Placental epithelial cell (primary cell): ENCODE measurements at places on chromosomes 1 and 21. TPM values are rescaled to one million over a fixed set of nuclear protein-coding genes. Genes with fewer than 3 reads are reported as not detected.

Gene CELSR2
- total RNA-seq, result 3.1 and 8.6 TPM in 2 replicates

Gene TAF12
- total RNA-seq, result 23.3 and 37.3 TPM in 2 replicates

Gene HLX
- not detected in 2 replicates for total RNA-seq

Gene FCMR
- total RNA-seq, result 0.22 TPM in 1 of 2 replicates, not detected in the other

Gene FAM72C
- total RNA-seq, result under 0.01 TPM in 1 of 2 replicates, not detected in the other

Gene PTTG1IP
- total RNA-seq, result 147 and 178 TPM in 2 replicates

Gene MPZ
- 0.33 and 1.6 TPM in 2 replicates for total RNA-seq

Gene SELL
- total RNA-seq, result 0.39 TPM in 1 of 2 replicates, not detected in the other

Gene VCAM1
- 0.79 TPM in 1 of 2 replicates, not detected in the other for total RNA-seq
